Activated T-cell treated with anti-CD3 and anti-CD28 coated beads for 1 hour (primary cell): ENCODE measurements at places on chromosomes 6 and 20.

- no peak for DNase-seq
Measured at GRCh38 chr6:20542927-20543602, 8.8 kb downstream of the CDKAL1 start.

- DNase-seq, result no peak
Measured at GRCh38 chr6:88157106-88157505, 9.0 kb downstream of the CNR1 start.

GRCh38 chr6:83464381-83465140, 33.7 kb upstream of the ME1 start:
- no peak for DNase-seq

GRCh38 chr6:21612067-21612745, 18.7 kb downstream of the SOX4 start:
- no peak for DNase-seq

DNA sequence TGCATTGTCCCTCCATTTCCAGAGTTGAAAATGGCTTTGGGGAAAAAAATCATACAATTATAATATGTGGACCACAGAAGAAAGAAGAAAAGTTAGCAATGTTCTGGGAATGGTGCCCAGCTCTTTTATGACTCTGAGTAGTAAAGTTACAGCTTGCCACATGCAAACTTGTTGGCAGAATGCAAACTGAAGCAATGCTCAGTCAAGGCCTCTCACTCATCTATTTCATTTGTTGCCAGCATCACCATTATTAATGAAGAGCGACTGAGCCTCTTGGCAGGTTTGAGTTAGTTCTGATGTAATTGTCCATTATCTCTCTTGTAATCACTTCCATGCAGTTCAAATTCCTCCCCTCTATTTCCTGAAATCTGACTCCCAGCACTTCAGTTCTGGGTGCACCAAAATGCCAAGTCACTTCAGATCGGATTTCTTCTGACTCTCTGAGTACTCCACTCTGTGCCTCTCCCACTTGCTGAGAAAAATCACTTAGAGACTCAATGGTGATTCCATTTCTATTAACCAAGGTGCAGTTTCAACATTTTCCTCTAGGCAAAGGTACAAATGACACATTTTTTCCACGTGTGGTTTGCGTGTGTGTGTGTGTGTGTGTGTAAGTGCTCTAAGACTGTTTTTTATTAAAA, 154.4 kb upstream of the STMND1 start:
- DNase-seq, result no peak

DNA sequence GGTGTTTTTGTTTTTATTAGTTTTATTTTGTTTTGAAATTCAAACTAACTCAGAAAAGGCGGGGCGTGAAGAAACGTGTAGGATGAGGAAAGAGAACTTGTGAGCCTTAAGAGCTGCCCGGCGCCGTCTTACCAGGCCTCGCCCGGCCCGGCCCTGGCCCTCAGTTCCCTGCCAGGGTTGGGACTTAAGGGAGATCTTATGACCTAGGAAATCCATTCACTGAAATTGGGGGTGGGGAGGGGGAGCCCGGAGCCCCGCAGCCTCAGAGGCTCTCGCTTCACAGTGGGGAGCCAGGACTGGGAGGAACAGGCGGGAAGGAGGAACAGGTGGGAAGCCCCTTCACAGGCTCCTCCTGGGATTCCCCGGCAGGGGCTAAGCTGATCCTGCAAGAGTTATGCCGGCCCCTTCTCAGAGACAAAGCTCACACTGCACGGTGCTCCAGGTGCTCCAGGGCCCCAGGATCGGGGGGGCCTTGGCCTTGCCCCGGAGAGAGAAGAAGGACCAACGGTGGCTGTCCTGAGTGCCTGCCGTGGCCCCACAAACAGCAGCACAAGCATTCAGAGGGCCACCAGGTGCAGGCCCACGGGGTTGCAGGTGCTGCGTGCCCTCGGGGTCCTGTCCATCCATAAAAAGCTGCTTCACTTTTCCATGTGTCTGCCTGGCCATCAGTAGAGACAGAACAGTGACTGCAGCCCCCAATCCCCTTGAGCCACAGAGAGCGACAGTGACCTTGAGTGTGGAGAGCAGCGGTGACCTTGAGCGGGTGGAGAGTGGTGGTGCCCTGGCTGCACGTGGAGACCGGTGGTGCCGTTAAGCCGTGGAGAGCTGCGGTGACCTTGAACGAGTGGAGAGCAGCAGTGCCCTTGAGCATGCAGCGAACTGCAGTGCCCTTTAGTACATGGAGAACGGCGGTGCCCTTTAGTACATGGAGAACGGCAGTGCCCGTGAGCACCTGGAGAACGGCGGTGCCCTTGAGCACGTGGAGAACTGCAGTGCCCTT, 152.7 kb downstream of the DLL1 start:
- no peak for DNase-seq

GRCh38 chr6:53464927-53465460, 79.9 kb downstream of the GCLC start:
- no peak for DNase-seq

- no peak for DNase-seq
Measured at GRCh38 chr6:111683157-111683556, 77.5 kb upstream of the TRAF3IP2 start.

DNA sequence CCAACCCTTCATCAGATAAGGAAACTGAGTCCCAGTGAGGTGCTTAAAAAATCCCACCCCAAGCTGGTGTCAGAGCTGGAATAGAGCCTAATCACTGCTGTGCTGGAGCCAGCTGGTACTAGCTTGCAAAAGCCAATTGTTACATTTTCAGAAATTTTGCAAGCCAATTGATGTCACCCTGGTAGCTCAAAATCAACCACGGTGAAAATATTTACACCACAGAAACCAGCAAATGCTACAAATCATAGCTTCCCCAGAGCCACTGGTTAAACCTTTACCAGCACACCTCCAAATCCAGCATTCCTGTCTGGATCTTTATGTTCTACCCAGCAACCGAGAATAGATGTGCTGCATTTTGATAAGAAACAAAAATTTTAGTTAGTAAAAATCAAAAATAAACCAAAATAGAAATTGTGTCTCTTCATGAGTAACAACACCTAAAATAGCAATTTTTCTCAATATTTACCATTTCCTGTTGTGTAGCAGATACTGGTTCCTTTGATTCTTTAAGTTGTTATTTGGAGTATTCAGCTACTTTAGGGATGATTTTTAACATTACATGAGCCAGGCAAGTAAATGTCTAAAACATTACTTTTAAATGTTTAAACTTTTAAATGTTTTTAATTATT, 7.2 kb upstream of the LCA5 start:
- no peak for DNase-seq

DNA sequence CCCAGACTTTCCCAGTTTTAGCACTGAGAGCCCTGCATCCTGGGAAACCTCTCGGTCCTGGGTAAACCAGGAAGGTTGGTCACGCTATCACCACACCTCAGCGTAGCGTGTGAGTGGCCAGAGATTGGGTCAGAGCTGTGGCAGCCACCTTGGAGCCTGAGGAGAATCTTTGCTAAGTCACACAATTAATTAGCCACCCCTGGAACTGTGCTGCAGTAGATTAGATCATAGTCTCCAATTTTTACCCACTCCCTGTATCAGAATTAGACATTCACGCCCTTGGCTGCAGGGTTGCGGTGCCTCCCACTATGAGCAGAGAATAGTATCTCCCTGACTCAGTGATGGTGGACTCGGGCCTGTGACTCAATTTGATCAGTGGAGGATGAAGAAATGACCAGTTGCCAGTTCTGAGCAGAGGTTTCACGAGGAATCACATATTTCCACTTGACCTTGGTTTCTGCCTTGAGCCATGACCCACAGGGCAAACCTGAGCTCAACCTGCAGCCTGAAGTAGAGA, 6.0 kb upstream of the PTGIS start:
- no peak for DNase-seq

- no peak for DNase-seq
Measured at GRCh38 chr6:155253337-155253736, 10.5 kb upstream of the CLDN20 start.

- DNase-seq, result no peak
Measured at GRCh38 chr6:3456395-3456897, 404 bp downstream of the SLC22A23 start.

DNA sequence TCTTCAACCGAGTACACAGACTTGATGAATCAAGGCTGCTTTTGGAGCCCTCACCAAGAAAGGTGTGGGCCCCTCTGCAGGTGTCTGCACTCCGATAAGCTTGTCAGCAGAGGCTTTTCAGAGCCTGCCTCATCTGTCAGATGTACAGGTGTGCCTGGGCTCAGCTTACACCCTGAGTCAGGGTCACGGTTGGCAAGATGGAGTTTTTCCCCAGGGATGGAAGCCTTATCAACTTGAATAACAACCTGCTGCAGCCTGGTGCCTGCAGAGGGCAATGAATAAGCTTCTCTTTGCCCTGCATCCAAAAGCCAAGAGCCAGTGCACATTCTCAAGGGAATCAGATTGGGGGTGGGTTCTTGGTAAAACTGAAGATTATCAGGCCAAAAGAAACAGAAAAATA, 427.1 kb downstream of the CD83 start:
- DNase-seq, result no peak

GRCh38 chr6:152268846-152269442, 368.2 kb downstream of the SYNE1 start:
- DNase-seq, result no peak

DNA sequence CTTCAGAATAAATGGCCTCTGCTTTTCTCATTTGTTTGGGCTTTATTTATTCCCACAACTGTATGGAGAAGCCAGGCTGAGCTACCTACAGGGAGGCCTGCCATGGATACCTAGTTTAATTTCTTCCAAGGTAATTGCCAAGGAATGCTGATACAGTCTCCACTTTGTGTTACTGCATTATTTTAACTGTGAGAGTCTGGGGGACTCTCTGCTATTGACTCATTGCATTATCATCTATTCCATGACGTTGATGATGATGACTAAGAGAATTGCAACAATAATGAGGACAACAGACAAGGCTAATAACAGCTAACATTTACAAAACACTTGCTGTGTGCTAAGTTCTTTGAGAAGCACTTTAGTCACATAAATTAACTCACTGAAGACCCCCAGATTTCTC, 88.3 kb upstream of the COL21A1 start:
- DNase-seq, result no peak

DNA sequence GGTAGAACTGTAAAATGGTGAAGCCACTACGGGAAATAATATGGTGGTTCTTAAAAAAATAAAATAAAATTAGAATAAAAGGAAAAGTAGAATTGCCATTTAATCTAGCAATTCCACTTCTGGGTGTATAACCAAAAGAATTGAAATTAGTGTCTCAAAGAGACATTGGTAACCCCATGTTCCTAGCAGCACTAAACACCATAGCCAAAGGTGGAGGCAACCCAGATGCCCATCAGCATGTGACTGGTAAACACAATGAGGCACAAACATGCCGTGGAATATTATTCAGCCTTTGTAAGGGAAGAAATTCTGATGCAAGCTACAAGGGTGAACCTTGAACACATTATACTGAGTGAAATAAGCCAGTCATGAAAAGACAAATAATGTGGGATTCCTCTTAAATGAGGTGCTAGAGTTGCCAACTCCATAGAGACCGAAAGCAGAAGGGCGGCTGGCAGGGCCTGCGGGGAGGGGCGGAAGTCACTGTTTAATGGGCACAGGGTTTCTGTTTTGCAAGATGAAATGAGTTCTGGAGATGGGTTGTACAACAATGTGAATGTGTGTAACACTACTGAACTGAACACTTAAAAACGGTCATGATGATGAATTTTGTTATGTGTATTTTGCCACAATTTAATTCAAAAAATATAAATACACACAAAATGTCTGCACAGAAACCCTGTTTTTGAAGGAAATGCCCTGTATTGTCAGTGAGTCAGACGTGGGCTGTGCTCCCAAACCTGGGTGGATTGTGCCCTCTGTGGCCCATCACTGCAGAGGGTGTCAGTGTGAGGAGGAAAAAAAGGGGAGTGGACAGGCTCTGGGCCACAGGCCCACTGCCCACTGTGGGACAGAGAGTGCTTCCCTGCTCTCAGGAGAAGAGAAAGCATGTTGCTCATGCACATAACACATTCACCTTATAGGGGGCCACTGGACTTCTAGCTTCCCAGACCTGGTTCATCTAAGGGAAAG, 49.6 kb upstream of the CD93 start:
- DNase-seq, result no peak

GRCh38 chr6:28248916-28249315, 3.2 kb downstream of the ZKSCAN4 start:
- DNase-seq, result no peak

GRCh38 chr20:31587545-31588389, 17.3 kb upstream of the ID1 start:
- no peak for DNase-seq

- DNase-seq, result no peak
Measured at GRCh38 chr6:28468056-28468455, 24.8 kb upstream of the ZSCAN23 start.

- DNase-seq, result no peak
Measured at GRCh38 chr20:12404941-12405340, 487.2 kb downstream of the BTBD3 start.

DNA sequence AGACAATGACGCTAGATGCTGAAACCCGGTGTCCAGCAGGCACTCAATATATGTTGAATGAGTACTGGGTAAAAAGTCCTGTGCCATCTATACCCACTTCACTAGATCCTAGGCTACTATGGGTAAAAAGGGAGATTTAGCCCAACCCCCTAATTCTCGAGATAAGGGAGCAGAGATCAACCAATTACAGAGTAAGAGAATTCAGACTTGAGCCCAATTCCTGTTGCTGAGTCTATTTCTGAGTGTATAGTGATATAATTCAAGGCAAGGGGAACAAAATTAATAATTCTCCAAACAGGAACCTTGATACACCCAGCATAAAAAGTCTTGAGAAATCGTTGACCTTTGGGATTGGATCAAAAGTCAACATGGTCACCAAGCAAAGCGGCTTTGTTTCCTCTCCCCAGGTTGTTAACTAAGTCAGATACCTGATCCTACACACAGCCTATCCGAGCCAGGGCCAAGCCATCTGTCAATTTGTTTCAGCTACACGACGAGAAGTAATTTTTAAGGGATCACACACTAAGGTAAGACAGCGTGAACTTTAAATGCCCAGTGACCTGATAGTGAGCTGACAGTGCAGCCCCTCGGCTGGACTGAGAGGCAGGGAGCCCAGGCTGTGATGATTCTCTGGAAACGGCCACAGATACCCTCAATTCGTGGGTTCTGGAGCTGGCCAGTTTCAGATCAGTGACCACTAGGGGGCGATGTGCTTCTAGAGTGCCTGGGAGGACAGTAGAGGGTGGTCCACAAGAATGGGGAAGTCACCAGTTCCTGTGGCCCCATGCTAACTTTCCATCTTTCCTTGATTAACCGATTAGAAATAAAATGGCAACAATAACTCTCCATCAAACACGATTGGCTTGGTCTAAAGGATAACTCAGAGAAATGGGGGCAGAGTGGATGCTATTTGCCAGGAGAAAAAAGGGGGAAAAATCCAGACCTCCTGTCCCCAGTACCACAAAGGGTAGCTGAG, 46.2 kb downstream of the SLC22A23 start:
- peak; percentile 68 for DNase-seq

- DNase-seq, result no peak
Measured at GRCh38 chr6:113671421-113671820, 185.7 kb upstream of the MARCKS start.

GRCh38 chr6:22020299-22021003, 276.4 kb downstream of the PRL start:
- DNase-seq, result no peak

- DNase-seq, result no peak
Measured at GRCh38 chr6:52324189-52324588, 37.8 kb upstream of the PAQR8 start.
